ENCODE measurements at places on chromosomes 1 and 21.
A peak's percentile ranks its signal among the peaks of the same experiment; 100 is the strongest.

DNA sequence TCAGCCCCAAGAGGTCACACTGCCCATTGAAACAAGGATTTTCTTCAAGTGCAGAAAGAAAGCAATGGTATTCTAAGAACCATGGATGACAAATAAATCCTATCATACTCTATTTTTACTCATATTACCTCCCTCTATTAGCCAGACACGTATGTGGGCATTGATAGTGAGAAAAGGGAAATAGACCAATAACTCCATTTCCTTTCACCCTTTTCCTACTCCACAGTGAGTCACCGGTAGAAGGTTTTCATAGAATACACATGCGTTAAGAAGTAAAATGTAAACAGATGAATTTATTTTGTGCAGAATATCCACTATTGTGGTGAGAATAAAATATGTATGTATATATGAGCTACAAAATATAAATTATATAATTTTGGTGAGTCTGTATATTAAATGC is 568.9 kb upstream of the ADGRL4 start:
- DNase-seq, result no peak

DNA sequence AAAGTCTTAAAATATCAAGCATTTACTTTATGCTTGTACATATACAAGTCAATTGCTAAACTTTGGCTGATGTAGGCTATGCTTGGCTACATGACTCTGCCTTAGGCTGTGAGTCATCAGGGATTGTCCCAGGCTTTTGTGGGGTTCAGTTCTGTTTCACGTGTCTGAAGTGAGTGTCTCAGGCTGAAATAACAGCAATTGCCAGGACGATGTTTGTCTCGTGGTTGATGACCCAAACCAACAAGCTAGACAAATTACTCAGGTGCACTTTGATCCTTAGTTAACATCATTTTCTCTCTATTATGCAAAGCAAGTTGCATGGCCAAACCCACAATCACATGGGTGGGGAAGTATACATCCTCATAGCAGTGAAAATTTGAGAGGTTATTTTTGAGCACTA is 410.1 kb downstream of the BRINP3 start:
- DNase-seq, result no peak

GRCh38 chr1:56505792-56506743 is 73.3 kb downstream of the PLPP3 start:
- no peak for DNase-seq

DNA sequence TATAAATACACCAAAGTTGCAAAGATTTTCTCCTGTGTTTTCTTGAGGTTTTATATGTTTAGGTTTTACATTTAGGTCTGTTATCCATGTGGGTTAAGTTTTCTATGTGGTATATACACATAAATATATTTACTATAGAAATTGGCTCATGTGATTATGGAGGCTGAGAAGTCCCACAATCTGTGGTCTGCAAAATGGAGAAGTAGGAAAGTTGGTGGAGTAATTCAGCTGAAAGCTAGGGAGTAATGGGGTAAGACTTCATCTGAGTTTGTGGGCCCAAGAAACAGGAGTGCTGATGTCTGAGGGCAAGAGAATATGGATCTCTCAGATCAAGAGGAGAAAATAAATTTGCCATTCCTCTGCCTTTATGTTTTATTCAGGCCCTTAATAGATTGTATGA is 146.0 kb downstream of the GPATCH2 start:
- DNase-seq, result no peak

DNA sequence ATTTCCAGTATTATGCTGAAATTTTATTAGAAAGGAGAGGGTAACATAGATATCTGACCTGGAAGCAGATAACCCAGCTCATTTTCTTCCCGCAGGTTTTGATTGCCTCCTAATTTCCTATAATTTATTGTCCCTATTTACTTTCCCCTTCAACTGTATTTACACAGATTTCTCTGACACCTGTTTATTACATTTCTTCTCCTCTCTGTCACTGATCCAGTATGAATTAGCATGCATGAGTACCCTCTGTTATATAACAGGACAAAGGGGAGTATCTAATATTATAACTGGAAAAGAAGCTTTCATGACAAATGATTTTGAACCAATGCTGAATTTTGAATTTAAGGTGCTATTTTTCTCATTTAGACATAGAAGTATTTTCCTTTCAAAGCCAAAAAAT is 37.4 kb downstream of the DENND1B start:
- peak; percentile 3 for DNase-seq

DNA sequence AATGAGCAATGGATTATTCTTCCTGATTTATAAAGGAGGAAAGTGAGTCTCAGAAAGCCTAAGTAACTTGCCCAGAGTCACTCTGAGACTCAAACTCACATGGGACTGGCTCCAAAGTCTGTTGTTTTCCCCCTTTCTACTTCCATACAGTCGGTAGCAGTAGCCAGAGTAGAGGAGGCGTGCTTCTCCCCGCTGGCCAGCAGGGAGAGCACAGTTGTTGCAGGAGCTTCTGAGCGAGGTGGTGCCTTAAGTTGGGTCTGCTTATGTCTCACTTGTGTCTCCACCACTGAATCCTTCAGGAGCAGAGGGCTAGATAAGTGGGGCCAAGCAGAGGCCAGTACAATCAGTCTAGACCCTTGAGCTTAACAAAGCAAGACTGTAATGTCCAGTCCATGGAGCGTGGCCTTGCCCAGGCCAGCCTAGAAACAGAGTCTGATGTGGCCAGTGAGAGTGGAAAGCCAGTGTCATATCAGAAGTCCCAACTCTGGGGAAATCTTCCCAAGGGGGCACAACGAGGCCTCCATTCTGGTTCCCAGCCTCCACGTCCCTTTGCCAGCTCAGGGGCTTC is 181.9 kb downstream of the ZSCAN20 start:
- DNase-seq, result no peak

DNA sequence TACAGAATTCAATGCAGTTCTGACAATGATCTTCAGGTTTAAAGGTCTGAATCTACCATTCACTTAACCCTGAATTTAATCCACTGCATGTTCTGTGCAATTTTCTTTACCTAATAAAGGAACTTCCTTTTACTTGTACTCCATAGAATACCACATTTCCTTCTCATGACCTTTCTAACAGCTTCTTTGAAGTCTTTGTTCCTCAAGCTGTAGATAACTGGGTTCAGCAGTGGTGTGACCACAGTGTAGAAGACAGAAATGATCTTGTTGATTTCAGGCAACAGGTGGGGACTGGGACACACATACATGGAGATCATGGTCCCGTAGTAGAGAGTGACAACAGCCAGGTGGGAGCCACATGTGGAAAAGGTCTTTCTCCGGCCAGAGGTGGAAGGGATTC is 878 bp downstream of the OR11L1 start:
- no peak for DNase-seq

DNA sequence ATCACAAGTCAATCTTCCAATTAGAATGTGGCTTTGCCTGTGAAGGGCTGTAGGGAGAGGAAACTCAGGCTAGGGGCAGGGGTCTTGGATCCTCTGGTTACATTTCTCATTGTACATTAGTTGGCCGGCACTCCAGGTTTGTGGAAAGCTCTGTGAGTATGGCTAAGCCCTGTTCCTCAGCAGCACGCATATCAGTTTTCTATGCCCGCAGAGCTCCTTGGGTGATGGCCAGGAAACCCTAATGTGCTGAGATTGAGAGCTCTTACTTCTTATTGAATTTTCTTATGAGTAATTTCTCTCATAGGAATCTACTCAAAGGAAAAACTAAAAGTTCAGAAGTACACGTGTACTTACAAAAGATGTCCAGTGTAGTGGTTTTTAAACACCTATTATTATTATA is 30.7 kb upstream of the STMN1 start:
- DNase-seq, result no peak

- DNase-seq, result peak; percentile 51
Observed at GRCh38 chr1:84363019-84363418, 35.3 kb upstream of the DNASE2B start.

GRCh38 chr1:214277704-214278635 is 3.0 kb upstream of the SMYD2 start:
- no peak for DNase-seq

GRCh38 chr1:11059155-11059967 is 457 bp downstream of the SRM start:
- no peak for DNase-seq

DNA sequence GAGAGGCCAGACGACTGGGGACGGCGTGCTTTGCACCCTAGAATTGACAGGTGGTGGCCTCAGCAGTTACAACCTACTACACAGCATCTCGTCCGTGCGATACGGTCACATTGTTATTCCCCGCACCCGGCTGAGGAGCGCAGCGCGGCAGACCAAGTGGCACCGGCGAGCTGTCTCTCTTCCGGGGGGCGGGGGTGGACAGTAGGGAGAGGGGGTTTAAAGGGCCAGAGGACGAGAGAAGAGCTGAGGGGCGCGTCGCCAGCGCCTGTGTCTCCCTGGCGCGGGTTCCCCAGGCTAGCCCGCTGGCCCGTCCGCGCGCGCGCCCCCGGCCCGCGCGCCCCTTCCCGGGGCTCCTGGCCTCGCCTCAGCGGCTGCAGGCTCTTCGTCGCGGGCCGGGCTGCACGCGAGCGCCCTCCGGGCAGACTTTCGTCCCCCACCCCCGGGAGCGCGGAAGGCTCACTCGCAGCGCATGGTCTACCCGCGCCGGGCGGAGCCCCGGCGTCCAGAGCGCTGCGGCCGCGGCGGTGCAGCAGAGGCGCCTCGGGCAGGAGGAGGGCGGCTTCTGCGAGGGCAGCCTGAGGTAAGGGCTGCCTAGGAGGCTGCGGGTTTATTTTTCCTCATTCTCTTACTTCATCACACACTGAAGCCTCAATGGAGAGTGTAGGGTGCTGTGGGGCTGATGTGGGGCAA is at the start of gene PDE4B:
Gene PDE4B (plus strand): TSS at position 227 of the 690 bp plus-strand sequence.
- peak; percentile 17 for DNase-seq

GRCh38 chr21:25572861-25573310 is 34.4 kb downstream of the MRPL39 start:
- DNase-seq, result no peak

GRCh38 chr1:15364740-15365139 is 44.9 kb upstream of the EFHD2 start:
- no peak for DNase-seq

DNA sequence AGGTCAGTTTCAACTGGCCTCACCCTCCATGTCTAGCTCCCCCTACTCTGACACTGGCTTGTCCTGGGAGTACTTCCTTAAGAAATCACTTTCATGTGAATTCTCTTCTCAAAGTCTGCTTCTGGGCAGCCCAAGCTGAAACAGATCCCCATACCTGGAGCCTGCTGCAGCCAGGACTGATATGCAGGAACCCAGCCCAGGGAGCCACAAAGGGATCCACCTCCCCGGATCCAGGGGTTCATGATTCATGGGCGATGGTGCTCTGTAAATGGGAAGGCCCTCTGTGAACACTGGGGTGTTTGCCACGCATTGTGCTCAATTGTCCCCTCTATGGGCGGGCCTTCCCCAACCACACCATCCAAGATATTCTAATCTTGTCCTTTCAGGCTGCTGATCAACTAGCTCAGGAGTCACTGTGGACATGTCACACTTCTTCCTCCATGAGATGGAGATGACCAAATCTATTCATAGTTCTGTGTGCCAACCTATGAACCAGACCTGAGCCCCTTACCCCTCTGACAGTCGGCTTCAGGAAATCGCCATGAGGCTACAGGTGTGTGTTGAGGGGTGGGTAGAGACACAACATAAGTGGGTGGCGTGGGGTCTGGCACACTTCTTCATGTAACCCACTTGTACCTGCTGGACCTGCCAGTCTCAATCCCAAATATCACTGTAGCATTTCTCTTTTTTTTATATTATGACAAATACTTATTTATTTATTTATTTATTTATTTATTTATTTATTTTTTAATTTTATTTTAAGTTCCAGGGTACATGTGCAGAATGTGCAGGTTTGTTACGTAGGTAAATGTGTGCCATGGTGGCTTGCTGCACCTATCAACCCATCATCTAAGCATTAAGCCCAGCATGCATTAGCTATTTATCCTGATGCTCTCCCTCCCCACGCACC is 41.8 kb downstream of the RUNX3 start:
- no peak for DNase-seq

DNA sequence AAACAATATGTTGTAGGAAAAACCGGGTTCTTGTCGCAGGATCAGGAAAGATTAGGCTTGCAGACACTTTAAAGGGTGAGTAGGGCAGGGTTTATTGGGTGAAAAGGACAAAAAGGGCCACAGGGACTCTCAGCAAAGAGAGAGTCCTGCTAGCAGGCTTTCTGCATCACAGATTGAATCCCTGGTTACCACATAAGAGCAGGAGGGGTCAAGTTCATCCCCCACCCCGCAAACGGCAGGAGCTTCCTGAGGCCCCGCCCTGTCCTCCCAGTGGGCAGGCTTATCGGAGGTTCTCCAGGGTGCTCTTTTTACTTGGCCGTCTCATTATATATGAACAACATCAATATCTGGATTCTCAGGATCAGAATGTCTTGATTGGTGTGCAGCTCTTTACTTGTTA is 47.7 kb downstream of the SYCP1 start:
- no peak for DNase-seq
